Psoas muscle (tissue), 8 donors: ENCODE measurements at places on chromosomes 12 and 14. TPM values are rescaled to one million over a fixed set of nuclear protein-coding genes. Genes with fewer than 3 reads are reported as not detected.

DNA sequence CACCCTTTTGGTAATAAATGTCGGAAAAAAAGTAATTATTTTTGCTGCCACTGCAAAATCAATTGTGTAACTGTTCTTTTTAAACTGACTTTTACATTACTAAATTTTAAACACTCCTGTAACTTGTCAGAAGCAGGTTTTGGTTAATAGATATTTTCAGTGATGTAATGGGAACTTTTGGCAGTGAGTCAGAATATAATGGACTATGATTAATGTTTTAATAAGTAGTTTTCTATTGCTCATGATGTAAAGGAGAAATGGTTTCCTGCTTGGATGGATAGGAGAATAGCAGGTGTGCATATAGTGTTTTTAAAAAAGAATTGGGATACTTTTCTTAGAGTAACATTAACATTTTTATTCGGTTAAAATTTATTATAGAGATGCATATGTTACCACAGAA, 58.8 kb downstream of the TRMT5 start:
- DNase-seq = no peak

Gene TAS2R30
- 0.03 TPM for polyA plus RNA-seq

- DNase-seq = no peak
Observed at GRCh38 chr12:88896958-88897357, 316.7 kb upstream of the KITLG start.

Gene OAS2
- polyA plus RNA-seq = 1.7 TPM

Gene RDH12
- polyA plus RNA-seq = 0.03 TPM

DNA sequence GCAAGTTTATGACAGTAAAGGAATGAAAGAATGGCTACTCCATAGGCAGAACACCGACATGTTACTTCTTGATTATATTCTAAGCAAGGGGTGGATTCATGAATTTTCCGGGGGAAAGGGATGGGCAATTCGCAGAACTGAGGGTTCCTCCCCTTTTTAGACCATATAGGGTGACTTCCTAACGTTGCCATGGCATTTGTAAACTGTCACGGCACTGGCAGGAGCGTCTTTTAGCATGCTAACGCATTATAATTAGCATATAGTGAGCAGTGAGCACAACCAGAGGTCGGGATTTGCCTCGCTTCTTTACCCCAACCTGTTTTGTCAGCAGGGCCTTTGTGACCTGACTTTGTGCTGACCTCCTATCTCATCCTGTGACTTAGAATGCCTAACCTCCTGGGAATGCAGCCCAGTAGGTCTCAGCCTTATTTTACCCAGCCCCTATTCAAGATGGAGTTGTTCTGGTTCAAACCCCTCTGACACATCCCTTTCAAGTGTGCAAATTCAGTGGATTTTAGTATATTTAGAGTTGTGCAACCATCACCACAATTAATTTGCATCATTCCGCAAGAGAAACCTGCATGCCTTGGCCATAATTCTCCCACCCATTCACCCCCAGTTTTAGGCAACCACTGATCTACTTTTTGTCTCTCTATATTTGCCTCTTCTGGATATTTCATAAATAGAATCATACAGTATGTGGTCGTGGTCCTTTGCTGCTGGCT, 27.4 kb downstream of the PALS1 start:
- DNase-seq = no peak
